ENCODE measurements at places on chromosomes 2 and 18.

DNA sequence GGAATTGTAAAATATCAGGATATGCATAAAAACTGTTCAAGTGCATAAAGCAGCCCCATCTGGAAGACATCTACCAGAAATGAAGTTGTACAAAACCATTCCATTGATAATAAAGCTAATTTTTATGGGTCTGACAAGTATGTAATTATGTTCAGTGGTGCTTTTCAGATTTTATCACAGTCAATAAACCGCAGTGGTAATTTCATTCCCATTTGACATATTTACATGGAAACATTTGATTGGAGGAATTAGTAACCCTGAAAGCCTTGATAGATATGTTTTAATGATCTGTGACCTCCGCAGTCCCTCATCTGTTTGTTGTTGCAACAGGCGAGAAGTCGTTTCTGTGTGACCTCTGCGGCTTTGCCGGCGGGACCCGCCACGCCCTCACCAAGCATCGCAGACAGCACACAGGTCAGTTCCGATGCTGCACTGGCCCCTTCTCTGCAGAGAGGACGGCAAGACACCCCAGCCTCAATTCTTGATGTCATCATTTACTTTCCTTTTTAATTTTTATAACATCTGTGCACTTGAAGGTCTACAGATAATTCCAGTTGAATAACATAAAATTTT, 283.1 kb downstream of the ZNF407 start:
- no peak for DNase-seq

DNA sequence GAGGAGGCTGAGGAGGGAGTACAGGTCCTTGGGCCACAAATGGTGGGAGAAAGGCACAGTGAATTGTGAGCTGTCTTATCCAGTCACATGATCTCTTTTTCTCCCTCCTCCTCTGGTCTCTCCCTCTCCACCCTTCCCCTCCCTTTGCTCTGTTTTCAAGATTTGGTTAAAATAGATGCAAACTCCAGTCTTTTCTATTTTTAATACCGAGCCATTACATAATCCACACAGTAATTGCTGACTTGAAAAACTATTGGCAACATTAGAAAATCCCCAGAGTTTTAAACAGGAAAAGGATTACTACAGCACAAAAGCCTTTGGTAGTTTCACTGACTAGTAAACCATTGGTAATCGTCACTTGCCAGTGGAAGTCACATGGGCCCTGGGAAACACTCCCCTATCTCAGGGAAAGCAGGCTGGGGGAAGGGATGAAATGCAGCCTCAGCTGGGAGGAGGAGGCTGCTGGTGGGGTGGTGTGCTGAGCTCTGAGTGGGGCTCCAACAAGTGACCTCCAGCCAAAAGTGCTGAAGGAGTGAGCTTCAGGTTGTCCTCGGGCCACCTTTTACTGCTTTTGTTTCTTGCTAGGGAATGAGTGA, 57.4 kb upstream of the PCBP1 start:
- peak; percentile 90 for DNase-seq

DNA sequence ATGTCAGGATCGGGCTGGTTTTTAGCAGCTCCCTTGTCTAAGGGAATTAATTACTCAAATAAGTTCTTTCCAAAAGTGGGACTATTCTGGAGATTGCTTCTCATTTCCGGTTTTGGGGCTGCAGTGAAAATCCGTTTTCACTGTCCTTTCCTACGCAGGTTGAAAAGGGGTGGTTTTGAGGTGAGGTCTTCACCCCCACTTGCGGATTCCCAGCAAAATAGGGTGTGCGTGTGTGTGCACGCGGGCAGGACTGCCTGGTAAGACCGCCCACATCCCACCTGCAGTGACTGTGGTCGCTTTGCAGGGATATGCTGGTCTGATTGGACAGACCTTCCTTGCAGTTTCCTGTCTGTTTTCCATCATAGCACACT, 472 bp upstream of the PLEKHM3 start:
- no peak for DNase-seq

- no peak for DNase-seq
Measured at GRCh38 chr2:118279005-118279404, 190.7 kb downstream of the INSIG2 start.

- DNase-seq: peak; percentile 67
Measured at GRCh38 chr18:51399491-51400122, 202.1 kb upstream of the MEX3C start.

- DNase-seq: no peak
Measured at GRCh38 chr2:207091176-207091575, 74.6 kb downstream of the KLF7 start.
